ENCODE measurements at places on chromosomes 3 and 15.

DNA sequence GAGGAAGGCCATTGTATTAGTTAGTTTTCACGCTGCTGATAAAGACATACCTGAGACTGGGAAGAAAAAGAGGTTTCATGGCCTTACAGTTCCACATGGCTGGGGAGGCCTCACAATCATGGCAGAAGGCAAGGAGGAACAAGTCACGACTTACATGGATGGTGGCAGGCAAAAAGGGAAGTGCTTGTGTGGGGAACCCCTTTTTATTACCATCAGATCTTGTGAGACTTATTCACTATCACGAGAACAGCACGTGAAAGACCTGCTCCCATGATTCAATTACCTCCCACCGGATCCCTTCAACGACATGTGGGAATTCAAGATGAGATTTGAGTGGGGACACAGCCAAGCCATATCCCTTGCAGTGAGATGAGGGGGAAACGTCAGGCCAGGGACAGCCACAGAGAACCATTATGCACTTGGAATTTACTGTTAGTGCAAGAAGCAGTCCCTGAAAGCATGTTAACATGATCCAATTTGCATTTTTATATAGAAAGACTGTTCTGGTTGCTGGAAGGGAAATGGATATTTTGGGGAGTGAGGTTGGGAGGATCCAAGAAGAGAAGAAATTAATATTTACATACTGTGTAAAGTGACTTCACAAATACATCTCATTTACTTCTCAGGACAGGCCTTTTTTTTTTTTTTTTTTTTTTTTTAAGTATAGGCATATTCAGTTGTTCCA is 87.1 kb downstream of the ARNT2 start:
- no peak for DNase-seq

GRCh38 chr3:122928396-122929187 is 99.0 kb downstream of the SEMA5B start:
- DNase-seq: no peak

DNA sequence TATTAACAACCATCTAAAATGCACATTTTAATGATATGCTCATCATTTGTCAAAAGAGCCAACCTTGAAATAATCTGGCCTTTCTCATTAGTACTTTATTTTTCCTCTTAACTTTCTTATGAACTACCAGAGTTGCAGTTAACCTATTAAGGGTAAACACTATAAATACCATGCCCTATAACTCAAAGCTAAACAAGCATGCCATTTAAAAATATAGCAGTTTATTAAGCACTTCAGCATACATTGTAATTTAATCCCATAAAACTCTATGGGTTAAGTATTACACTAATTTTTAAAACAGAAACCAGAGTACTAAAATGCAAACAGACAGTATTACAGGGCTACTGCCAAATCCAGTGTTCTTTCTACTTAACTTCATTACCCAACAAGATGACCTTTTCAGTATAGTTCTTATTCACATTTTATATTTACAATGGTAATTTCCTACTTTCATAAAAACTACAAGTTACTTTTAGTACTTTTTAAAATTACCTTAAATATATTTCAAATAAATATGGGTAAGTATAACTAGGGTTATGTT is 11.8 kb downstream of the NPTN start:
- no peak for DNase-seq

DNA sequence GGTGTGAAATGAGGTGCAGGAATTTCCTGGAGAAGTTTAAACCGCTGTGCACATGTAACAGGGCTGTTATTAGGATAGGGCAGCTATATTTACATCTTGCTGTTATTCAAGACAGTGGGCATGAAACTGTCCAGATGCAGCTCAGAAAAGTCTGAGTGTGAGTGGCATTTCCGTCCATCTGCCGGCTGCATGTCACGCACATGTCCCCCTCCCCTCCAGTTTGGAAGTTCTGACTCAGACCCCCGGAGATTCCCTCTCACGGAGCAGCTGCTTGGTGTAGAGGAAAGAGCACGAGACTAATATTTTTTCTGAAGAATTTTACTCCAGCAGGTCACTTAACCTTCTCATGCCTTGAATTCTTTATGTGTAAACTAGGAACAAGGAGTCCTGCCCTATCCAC is 69.8 kb downstream of the FEM1B start:
- no peak for DNase-seq

- DNase-seq: no peak
These were observed 40.2 kb downstream of the GJD2 start for GRCh38 chr15:34714476-34715121.

DNA sequence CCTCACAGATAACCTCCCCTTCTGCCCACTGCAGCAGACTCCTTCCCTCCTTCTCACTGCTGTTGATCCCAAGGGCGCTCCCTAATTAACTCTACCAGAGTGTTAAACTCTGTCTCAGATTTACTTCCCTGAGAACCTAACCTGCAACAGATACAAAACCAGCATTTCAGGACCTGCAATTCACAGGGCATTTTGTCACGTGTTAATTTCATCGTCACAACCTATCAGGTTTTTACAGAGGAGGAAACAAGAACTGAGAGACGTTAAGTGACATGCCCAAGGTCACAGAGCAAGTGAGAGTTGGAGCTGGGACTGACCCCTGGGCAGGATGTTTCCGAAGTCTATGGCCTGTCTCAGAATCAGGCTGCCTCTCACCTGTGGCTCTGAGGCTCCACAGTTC is 223.9 kb downstream of the UACA start:
- DNase-seq: no peak

- DNase-seq: no peak
These were observed 23.5 kb downstream of the TPRG1 start for GRCh38 chr3:189195302-189195701.
